ENCODE measurements at places on chromosomes 7 and 10.

GRCh38 chr7:77330169-77330882, 85.8 kb downstream of the GSAP start:
- peak; percentile 61 for DNase-seq

DNA sequence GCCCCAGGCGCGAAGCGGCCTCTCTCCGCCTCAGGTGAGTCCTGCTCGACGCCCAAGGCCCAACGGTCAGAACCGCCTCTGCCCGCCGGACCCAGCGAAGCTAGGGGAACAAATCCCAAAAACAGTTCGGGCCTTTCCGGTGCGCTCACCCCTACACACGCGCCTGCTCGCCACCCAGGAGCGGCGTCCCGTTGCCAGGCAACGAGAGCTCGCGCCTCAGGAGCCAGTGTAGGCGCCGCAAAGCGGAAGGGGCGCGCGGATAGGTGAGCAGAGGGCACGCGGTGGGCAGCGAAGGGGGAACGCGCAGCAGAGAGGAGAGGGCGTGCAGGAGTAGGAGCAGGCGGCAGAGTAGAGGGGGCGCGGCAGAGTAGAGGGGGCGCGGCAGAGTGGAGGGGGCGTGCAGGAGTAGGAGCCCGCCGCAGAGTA, at the start of the genes DYDC1 and DYDC2:
Gene DYDC1, minus strand, starts transcription at position 193 of the 426 bp plus-strand sequence. CDS start 4,154 bp downstream, outside the sequence.
Gene DYDC2, plus strand, starts transcription at position 219 of the 426 bp plus-strand sequence. CDS start 5,663 bp downstream, outside the sequence.
- peak; percentile 58 for DNase-seq

- no peak for DNase-seq
These were observed 112.5 kb upstream of the IGFBP3 start for GRCh38 chr7:46033592-46033991.

DNA sequence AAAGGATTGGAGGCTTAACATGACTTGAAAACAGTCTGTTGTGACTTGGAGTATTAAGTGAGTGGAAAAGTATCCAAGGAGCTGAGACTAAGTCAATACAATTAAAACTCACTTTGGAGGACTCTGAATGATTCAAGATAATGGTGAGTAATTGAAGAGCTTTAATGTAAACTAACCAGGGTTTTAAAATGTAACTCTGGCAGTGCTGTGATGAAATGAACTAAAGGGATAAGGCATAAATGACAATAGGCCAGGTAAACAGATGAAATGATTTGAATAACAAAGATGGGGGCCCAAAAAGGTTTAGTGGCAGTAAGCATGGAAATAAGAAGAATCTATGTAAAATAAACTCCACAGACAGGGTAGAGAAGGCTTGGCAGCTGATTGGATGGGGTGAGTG, 316.5 kb upstream of the CACNA2D1 start:
- no peak for DNase-seq

DNA sequence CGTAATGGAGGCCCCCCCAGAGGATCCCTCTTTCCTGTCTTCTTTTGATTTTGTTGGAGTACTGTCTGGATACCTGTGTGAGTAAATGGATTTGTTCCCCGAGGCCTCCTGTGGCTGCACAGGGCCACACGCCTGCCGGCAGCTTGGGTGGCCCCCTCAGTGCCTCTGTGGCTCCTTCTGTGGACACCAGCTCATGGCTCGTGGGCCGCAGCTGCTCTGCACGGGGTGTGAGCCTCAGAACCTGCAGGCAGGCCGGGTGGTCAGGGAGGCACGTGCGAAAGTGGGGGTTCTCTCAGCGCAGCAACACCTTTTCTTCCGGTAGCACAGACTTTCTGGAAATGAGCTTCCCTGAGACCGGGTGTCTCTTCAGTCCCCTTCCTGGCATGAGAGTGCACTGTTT, 70.3 kb downstream of the WDR37 start:
- no peak for DNase-seq

GRCh38 chr10:35792291-35792690, 150.2 kb upstream of the FZD8 start:
- DNase-seq, result no peak

- no peak for DNase-seq
These were observed 495 bp downstream of the EIF3B start for GRCh38 chr7:2354939-2355704.

- DNase-seq, result no peak
These were observed 3.2 kb downstream of the PSMA2 start for GRCh38 chr7:42928754-42929153.

DNA sequence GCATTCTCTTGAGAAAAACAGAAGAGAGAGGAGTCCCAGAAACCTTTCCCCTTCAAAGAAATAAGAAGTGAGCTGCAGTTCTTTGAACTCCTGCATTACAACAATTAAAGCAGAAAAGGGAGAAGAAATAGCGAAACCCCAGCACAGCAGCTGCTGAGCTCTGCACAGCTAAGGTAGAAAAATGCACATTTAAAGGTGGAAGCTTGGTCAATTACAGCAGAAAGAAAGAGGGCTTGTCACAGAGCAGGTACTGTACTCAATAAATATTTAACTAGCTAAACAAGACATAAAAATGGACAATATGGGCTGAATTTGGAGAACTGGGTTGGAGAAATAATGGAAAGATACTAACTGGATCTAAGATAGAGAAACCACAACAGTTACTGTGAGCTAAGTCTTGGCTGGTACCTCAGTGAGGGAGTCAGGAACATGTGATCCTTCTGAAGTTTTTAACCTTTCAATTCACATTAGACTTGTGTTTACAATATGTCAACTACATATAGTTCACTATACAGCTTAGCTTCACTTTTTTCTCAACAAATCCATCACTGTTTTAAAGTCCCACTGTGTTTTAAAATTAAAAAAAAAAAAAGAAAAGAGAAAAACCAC, 332.5 kb downstream of the ELMO1 start:
- DNase-seq, result no peak

DNA sequence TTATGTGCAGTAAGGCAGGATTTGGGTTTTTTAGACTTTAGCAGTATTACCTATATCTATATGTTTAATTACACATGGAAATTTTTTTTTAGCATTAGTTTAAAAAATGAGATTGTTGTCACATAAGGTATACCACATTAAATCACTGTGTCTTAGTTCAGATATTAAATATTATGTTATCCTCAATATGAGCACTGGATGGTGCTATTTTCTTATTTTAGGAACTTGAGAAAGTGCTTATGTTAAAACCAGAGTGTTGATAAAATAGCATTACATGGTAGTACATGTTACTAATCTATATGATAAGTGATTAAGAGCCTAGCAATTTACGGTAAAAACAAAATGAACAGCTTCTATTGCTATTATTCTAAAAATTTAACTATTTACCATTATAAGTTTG, 28.8 kb downstream of the MIOS start:
- DNase-seq, result no peak

DNA sequence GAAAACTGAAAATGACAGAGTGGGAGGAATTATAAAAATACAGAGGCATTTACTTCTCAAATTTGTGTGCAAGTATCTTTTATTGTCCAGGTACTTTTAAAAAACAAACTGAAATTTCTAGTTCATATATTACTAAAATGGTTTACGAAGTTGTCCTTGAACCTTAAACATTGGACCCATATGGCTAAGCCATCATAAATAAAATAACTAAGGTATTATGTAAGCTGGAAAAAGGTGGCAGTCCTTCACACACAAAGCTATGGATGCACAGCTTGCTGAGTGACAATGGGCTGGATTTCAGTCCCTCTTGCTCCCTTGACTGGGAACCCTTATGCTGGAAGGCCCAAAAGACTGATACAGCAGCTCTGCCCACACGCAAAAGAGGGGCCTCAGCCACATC, 66.1 kb downstream of the COBL start:
- no peak for DNase-seq

GRCh38 chr10:44071479-44071878, 313.4 kb downstream of the CXCL12 start:
- DNase-seq, result no peak

DNA sequence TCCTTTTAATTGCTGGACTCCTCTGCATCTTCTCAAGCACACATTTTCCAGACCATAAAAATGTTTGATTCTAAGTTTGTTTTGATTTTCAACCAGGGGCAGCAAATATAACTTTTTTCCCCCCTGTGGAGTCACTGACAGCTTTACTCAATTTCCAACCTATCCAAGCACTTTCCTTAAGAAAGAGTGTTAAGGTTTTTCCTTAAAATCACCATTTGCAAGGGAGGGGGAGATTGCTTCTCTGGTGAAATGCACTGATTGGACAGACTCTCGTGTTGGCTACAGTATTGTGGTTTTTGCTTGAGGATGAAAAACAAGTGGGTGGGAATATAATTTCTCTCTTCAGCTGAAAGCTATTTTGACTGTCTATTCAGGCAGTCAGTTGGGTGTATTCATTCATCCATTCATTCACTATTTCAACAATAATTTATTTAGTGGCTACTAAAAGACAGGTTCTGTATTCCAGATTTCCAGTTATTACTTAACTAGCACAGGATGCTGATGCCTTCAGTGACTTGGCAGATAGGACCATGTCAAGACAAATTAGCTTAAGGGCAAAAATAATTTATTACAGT, 146.3 kb downstream of the BAMBI start:
- no peak for DNase-seq

DNA sequence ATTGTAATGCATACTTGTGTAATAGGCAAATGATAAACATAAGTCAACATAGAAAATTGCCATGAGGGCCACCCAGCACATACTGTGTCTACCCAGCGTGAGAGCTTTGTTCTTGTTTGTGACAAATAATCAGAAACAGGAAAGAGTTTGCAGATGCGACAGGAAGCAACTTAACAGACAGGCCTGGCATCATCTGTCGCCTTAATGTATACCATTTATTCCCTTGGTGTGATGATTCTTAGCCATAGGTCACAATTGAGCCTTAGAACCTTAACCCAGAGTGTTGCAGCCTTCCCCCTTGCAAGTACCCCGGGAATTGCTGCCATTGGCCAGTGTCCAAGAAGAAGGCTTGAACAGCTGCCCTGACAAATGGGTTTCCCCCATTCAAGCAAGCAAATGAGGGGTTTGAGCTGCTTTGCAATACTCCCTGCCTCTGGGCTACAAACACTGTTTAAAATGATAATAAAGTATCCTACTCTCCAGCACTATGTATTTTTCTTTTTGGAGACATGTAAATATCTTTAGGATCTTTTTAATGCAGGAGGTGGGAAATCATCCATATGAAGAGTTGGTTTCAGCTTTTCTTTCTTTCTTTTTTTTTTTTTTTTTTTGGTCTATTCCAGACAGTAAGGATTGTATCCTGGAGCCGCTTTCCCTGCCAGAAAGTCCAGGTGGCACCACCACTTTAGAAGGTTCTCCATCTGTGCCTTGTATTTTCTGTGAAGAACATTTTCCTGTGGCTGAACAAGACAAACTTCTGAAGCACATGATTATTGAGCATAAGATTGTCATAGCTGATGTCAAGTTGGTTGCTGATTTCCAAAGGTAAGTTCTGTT, 80.0 kb downstream of the ZNF277 start:
- DNase-seq, result no peak

GRCh38 chr7:87144173-87144657, 8.0 kb upstream of the DMTF1 start:
- no peak for DNase-seq

DNA sequence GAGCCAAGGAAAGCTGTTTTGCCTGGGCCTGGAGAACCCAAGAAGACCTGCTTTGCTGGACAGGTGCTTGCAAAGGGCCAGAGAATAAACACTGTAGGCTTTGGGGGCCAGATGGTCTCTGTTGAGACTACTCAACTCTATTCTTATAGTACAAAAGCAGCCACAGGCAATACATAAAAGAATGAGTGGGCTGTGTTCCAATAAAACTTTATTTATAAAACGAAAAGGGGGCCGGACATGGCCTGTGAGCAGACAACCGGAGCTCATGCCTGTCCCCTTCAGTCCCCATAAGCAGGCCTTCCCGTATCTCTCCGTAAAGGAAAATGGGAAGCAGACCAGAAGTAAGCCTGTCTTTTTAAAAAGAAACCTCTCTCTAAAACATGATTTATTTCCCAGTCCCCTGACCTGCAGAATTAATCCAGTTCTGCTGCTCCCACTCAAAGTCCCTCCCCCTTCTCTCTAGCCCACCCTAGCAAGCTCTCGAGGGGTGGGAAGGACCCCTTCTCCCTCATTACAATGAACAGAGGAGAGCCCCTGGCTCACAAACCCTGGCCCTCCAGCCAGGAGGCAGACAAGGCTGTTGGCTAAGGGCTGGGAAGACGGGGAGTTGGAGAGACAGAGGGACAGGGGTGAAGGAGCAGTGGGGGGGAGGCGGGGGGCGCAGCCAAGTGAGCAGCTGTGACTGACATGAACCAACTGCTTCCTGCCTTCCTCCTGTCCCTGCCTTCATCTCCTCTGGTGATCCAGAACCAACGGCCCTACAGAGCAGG, 177.8 kb downstream of the NEURL1 start:
- no peak for DNase-seq

- no peak for DNase-seq
These were observed 1021.3 kb downstream of the XPNPEP1 start for GRCh38 chr10:108901781-108902618.

GRCh38 chr10:4217653-4218052, 432.6 kb upstream of the KLF6 start:
- DNase-seq, result no peak

- no peak for DNase-seq
These were observed 508.2 kb downstream of the ZWINT start for GRCh38 chr10:55852900-55853299.

- DNase-seq, result no peak
These were observed 105.3 kb downstream of the FRMD4A start for GRCh38 chr10:14225379-14225778.

- DNase-seq, result no peak
These were observed 13.7 kb downstream of the COPG2 start for GRCh38 chr7:130654850-130655249.

- DNase-seq, result no peak
These were observed 8.7 kb downstream of the ZNF365 start for GRCh38 chr10:62382831-62383230.

DNA sequence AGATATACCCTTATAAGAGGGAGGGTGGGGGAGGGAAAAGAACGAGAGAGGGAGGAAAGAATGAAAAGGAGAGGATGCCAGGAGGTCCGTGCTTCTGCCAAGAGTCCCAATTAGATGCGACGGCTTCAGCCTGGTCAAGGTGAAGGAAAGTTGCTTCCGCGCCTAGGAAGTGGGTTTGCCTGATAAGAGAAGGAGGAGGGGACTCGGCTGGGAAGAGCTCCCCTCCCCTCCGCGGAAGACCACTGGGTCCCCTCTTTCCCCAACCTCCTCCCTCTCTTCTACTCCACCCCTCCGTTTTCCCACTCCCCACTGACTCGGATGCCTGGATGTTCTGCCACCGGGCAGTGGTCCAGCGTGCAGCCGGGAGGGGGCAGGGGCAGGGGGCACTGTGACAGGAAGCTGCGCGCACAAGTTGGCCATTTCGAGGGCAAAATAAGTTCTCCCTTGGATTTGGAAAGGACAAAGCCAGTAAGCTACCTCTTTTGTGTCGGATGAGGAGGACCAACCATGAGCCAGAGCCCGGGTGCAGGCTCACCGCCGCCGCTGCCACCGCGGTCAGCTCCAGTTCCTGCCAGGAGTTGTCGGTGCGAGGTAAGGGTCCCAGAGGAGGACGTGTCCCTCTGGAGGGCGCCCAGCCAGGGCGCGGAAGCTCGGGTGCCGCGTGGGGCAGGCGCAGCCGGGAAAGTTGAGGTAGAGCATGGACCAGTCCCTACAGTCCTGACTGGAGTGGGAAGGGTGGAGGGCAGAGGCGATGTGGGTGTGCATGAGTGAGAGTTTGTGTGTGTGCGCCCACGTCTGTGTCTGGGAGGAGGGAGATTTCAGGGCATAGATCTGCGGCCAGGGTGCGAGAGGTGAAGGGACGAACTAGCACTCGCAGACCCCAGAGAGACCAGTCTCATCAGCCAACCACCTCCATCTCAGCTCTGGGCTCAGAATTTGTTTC, 844 bp downstream of the GRM3 start:
- no peak for DNase-seq
